ENCODE measurements at places on chromosomes 7 and 10.

DNA sequence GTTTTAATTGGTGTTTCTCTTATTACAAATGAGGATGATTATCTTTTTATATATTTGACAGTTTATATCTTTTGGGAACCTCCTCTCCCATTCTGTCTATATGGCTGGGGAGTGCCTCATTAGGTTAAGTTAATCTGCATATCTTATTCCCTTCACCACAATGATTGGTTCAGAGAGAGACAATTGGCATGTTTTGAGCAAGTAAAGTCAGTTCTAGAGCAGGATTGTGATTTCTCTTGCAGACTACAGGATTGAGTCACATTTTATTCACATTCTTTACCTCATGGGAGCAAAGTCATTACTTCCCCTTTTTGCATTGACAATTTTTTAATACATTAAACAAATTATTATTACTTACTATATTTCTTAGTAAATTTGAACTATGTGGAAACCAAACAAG, 345.6 kb downstream of the MDFIC start:
- no peak for DNase-seq

- no peak for DNase-seq
Measured at GRCh38 chr10:3835770-3836169, 50.8 kb upstream of the KLF6 start.

DNA sequence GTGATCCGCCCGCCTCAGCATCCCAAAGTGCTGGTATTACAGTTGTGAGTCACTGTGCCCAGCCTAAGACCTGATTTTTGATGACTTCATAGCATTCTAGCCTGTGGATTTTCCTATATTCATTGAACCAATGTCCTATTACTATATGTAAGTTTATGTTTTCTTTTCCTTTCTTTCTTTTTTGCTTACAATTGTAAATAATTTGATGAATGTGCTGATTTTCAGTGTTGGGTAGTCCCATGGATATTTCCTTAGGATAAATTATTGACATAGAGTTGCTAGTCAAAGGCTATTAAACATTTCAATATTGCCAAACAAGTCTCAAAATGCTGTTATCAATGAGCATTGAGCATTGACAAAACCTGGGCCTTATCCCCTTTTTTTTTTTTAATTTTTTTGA, 9.9 kb upstream of the PHYH start:
- no peak for DNase-seq

- no peak for DNase-seq
Measured at GRCh38 chr7:418636-419280, 100.9 kb downstream of the PDGFA start.

DNA sequence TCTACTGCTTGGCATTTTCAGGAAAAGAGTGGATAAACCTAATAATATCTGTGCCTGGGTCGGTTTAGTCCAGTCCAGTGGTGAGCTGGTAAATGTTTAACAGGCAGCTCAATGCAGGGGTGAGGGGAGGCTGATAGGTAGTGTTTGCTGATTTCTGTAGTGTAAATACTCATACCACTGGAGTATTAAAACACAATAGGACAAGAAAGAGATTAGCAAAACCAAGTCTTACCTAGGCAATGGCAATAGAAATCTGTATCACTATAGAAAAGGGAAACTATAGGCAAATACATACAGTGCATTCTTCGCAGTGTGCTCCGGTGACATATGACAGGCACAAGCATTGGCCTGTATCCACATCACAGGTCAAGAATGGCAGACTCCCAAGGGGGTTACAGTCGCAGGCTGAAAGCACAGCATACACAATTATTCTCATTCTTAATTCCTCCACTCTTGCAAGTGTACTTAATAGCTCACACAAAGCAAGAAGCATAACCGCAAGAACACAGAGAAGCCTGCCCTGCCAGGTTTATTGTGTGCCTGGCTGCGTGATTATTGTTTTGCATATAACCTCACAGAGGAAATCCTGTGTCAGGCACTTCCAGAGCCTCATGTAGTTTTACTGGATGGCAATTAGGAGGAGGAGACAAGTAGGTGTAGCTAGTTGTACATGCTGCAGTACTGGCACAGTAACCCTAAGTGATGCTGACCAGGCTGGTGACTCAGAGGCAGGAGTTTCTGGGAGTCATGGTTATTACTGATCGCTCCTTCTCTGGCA, 35.0 kb downstream of the LAMB4 start:
- no peak for DNase-seq

- DNase-seq, result no peak
Measured at GRCh38 chr10:35388197-35388596, 51.9 kb downstream of the CCNY start.
